ENCODE measurements at places on chromosomes 3 and 15.

DNA sequence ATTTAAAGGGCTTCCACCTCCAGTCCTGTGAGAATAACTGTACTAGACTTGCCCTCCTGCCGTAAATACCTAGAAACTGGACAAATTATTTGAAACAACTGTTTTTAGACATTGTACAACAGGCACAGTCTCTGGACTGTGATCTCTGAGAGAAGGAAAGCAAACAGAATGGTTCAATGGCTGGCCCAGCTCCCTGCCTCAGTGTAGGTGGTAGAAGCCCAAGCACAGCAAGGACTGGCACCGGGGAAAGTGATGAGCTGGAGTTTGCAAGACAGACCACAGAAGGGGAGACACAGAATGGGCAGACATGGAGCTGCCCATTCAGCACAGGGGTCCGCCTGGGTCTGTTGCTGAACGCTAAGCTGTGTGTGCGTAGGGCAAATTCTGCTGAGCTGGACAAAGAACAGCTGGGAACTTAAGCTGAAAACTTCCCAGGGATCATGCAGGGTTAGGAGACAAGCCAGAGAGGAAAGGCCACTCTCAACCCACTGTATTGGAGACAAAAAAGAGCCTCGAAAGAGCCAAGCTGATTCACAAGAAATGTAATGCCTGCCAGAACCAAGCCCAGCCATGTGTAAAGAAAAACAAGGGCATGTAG is 52.6 kb upstream of the SEC61A1 start:
- DNase-seq, result no peak

GRCh38 chr3:54193093-54193492 is 70.7 kb downstream of the CACNA2D3 start:
- no peak for DNase-seq

DNA sequence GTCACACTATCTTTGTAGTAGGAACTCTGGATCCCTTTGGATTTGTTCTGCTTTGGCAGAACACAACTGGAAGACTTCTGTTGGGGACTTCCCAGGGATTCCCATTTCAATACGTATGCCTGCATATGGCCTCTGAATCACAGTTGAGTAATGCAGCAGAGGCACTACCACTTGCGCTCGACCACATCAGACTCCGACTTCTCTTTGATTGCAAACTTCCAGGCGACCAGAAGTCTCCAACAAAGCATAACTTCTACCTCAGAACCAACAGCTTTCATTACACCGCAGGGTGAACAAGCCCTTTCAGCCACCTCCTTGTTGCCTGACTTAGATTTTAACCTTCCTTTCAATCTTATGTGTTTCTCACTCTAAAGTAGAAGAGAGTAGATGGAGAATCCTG is 924.4 kb downstream of the IGSF11 start:
- no peak for DNase-seq

- DNase-seq, result no peak
These were observed 33.1 kb downstream of the QTRT2 start for GRCh38 chr3:114089675-114090074.

DNA sequence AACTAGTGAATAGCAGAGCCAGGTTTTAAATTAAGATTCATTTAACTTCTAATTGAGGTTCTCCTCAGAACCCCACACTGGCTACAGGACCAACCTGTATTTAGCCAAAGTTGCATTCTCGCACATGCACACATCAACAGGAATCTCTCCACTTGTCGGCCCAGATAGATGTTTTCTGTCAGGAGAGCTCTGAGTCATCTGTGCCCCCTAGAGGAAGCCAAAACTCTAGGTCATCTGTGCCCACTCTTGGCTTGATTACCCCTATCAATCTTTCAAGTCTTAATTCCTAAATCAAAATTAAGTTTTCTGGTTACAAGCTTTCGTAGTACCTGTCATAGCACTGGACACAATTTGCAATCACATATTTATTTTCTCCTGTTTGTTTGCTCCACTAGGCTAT is 104.9 kb upstream of the EOMES start:
- no peak for DNase-seq

DNA sequence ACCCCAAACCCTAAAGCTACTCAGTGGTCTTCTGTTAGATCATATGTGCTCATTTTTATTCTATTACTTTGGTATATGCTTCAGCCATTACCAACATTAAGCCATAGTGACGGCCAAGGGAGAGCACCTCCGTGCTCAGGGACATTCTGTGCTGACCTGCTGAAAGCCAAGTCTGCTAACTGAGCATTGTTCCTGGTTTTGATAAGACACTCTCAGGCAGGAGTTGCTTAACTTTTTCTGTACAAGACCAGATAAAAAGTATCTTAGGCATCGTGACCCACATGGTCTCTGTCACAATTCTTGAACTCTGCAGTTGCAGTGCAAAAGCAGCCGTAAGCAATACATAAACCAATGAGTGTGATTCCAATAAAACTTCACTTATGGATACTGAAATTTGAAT is 100.6 kb downstream of the KLHL25 start:
- no peak for DNase-seq

GRCh38 chr3:36444909-36445308 is 64.6 kb downstream of the STAC start:
- DNase-seq, result no peak

GRCh38 chr3:105593315-105593714 is 226.6 kb downstream of the ALCAM start:
- no peak for DNase-seq

GRCh38 chr15:33737687-33738601 is 230.4 kb upstream of the CHRM5 start:
- DNase-seq, result no peak

DNA sequence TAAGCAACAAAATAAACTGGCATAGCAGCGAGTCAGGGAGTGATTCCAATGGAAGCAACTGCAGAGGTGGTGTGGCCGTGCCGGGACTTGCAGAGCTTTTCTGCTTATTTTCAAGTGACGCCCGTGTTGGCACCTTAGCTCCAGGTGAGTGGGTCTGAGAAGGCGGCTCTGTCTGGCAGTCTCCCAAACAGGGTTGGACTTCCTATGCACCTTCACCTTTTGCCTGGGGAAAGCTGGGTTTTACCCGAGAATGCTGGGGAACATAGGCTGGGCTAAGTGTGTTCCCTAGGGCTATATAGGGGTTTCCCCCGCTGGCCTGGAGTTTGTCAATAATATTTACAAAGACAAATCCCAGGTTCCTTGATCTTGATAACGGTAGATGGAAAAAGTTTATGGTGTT is 179.9 kb upstream of the TBL1XR1 start:
- DNase-seq, result no peak

DNA sequence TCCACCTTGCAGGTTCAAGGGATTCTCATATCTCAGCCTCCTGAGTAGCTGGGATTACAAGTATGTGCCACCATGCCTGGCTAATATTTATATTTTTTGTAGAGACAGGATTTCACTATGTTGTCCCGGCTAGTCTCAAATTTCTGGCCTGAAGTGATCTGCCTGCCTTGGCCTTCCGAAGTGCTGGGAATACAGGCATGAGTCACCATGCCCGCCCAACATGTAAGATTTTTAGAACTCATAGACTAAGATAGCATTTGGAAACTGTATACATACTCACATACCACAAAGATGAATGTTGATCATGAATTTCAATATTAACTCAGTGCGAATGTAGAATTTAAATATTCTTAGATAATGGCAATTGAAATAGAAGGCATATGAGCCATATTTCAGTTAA is 718.9 kb downstream of the NLGN1 start:
- DNase-seq, result no peak

DNA sequence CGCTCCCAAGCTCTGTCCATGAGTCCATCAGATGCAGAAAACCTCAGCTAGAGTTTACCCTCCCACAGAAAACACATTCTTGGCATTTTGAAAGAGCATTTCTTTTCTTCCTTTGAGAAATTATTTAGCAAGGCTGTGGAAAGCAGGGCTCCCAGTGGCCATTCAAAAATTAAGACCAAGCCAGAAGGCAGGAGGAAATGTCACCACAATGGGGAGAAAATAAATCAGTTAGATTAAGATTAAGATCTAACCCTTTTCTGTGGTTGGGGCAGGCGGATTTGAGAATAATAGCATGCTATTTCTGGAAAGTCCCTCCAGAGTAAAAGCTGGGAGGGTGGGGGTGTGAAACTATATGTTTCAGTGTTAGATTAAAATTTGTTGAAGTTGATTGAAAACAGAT is 20.2 kb downstream of the LRIG1 start:
- DNase-seq, result no peak

DNA sequence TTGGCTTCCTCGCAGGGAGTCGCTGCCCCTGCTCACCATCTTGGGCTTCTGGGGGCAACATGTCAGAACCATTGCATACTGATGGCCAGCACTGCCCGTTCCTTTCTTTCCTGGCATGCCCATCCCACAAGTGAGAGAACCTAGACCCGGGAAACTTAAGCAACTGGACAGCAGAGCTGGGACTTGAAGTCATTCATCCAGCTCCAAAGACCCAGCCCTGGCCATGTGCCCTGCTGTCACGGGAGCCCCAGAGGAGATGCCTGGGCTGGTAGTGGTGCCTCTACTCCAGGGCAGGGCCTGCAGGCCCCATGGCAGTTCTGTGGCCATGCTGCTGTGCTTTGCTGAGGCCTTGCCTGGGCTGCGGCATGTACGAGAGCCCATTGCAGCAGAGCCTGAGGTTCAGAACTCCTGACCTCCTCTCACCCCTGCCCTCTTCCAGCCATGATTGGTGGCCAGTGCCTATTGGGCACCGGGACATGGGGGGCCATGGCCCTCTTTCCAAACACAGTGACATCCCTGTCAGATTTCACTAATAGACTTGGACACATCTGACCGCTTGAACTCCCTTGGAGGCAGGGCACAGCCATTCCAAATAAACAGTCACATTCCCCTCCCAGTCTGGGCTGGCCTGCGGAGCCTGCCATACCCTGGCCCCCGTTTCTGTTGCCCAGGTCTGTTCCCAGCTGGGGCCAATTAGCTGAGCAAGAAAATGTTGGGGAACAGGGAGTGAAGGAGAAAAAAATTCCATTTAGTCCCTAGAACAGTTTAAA is 115.9 kb downstream of the EEFSEC start:
- DNase-seq, result no peak

GRCh38 chr3:78887029-78887428 is 880.8 kb downstream of the ROBO1 start:
- DNase-seq, result no peak

DNA sequence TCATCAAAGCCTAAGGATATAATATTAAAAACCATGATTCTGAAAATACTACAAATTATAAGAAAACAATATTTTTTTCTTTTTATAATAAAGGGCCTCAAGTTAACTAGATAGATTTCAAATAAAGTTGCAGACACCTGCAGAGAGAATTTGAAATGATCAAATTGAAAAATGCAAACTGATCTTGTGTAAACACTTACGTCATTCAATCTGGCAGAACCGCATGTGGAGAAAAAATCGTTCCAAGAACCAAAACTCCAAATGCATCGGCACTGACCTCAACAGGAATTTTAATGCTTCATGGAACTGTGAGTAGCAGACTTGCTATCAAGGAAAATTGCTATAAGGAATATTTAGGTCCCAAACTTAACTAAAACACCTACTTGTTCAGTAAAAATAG is 17.2 kb downstream of the CPA3 start:
- DNase-seq, result no peak

Measured in KG1 (cell line).